B cell (primary cell): ENCODE measurements at places on chromosomes 6 and 20. TPM values are rescaled to one million over a fixed set of nuclear protein-coding genes. Genes with fewer than 3 reads are reported as not detected.

EBF4 gene
- polyA plus RNA-seq = 0.81 and 1.4 TPM in 2 replicates

WFDC12 gene
- not detected in 2 replicates for polyA plus RNA-seq

DNA sequence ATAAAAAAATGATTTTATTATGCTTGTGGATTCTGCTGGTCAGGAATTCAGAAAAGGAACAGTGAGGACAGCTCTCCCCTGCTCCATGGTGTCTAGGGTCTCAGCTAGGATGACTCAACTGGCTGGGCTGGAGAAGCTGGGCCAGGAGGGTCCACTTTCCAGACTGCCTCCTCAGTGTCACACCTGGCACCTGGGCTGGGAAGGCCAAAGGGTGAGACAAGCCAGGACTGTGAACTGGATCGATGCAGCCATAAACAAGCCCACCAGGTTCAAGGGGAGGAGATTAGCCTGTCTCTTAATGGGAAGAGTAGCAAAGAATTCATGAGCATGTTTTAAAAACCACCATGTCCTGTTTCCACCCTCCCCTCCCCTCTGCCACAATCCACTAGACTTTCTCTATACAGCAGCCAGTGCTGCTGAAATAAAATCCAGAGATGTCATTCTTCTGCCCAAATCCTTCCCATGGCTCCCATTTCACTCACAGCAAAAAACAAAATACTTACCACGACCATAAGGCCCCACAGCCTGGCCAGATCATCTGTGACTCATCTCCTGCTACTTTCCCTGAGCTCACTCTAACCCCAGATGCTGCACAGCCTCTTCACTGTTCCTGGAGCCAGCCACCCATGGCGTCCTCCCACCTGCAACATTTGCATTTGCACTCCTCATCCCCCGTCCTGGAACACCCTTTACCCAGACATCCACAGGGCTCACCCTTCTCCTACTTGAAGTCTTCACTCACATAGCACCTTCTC is 13.8 kb downstream of the SPTLC3 start:
- no peak for DNase-seq

DNA sequence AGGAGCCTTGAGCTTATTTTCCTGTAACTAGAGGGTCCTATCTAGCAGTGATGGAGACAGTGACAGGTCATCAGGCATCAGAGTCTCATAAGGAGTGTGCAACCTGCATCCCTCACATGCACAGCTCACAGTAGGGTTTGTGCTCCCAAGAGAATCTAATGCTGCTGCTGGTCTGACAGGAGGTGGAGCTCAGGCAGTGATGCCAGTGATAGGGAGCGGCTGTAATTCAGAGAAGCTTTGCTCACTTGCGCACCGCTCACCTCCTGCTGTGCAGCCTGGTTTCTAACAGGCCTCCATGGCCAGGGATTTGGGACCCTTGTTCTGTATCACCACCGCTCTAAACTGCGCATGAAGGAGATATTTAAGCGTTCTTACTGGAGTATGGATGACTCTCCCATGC is 5.3 kb downstream of the KIF25 start:
- DNase-seq = no peak

- no peak for DNase-seq
These were observed 240.9 kb downstream of the LRFN2 start for GRCh38 chr6:40346246-40346645.

DNA sequence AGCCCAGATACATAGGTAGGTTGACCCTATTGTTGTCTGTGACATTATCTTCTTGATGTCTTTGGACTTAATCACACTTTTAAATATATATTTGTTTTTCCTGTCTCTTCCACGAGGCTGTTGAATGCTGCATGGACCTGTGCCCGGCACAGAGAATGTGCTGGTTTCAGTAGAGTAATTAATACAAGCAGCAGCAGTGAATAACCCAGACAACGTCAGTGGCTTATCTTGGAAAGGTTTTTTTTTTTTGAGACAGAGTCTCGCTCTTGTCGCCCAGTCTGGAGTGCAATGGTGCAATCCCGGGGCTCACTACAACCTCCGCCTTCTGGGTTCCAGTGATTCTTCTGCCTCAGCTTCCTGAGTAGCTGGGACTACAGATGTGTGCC is 108.2 kb downstream of the CDH26 start:
- DNase-seq = no peak

- DNase-seq = no peak
These were observed 32.5 kb downstream of the RIPOR3 start for GRCh38 chr20:50658804-50659380.

DNA sequence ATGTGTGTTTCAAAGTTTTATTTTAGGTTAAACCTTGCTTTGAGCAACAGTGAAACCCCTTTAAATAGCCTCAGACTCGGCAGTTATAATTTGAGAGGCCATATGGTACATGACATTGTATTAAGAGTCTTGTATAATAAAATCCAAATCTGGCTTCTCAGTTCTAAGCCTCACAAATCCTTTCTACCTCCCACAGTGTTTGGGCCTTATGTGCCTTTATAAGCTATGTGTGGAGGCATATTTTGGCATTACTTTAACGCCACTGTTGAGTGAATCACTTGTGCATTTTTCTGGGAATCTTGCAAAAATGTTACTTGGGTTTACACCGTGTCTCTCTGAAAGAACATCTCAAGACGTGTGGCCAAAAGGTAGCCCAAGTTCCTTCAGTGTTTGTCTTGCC is 152.4 kb downstream of the COL9A1 start:
- DNase-seq = no peak
